ENCODE measurements at places on chromosomes 3 and 15. TPM values are rescaled to one million over a fixed set of nuclear protein-coding genes. Genes with fewer than 3 reads are reported as not detected.

DNA sequence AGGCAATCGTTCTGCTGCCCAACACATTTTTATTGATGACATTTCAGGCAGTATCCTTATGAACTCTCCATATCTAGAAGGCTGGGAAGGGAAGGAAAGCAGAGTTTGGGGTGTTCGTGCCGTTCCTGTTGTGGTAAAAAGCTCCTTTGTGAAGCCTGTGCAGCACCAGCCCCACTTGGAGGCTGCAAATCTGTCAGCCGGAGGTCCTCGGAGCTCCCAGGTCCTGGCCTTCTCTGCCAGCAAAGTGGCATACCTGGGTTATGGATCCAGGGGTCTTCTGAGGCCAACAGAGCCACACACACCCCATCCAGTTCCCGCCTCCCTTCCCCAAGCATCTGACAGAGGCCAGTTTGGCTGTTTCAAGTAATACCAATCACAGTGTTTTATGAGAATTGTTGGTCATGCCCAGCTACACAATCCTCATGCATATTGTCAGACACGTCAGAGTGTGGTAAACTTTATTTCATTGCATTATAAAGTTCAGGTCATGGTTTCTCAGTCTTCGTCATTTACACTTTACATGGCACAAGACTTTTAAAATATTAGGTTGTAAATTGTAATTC, 15.9 kb upstream of the USP3 start:
- no peak overlapping the region for H3K27ac ChIP-seq
- H3K27me3 ChIP-seq: no peaks in the 10 kb centered on the region
- no peak for DNase-seq
- H3K36me3 ChIP-seq: no peaks in the 10 kb centered on the region
- H3K4me1 ChIP-seq: peaks cover 8% of the 10 kb centered on the region

GRCh38 chr3:115146418-115147328, at the start of gene ZBTB20:
Gene ZBTB20 (minus strand): TSS chr3:115147288.
- peak within 1 kb of the TSS; percentile 86 for H3K4me3 ChIP-seq
- H3K27ac ChIP-seq: peak within 1 kb of the TSS; percentile 95
- peaks cover 11% of the 10 kb centered on the region for H3K4me1 ChIP-seq
- H3K36me3 ChIP-seq: peaks cover 2% of the 10 kb centered on the region
- no peaks in the 10 kb centered on the region for H3K27me3 ChIP-seq

- H3K27ac ChIP-seq: no peak overlapping the region
- DNase-seq: no peak
- H3K36me3 ChIP-seq: no peaks in the 10 kb centered on the region
- H3K4me1 ChIP-seq: no peaks in the 10 kb centered on the region
- no peaks in the 10 kb centered on the region for H3K27me3 ChIP-seq
These were observed 124.8 kb upstream of the NECTIN3 start for GRCh38 chr3:110946810-110947209.

DNA sequence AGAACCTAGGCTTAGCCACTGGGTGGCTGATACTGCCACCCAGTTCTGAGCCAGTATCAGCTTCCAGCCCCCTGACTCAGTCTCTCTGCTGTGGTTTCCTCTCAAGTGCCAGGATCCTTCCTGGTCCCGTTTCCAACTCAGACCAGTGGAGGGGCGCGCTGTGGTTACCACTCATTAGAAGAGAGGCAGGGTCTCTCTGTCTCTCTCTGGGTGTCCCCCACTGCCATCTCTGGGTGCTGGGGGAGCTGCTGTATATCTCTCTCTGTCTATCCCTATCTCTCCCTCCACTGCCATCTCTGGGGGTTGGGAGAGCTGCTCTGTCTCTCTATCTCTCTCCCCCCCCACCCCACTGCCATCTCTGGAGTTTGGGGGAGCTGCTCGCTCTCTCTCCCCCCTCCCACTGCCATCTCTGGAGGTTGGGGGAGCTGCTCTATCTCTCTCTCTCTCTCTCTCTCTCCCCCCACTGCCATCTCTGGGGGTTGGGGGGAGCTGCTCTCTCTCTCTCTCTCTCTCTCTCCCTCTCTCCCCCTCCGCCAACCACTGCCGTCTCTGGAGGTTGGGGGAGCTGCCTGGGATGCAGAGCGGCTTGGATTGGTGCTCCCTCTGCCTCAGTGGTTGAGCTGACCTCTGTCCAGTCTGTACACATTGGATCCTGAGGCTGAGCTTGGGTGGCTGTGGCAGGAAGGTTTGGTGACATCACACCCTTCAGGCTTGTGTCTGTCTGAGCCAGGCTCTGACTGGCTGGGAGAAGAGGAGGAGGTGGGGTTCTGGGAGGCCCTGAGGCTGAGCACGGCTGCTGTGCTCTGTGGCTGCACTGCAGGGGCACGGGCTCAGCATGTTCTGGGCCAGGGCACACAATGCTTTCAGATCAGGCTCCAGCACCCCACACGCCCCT, 98.9 kb downstream of the APBA2 start:
- H3K36me3 ChIP-seq: no peaks in the 10 kb centered on the region
- peaks cover 26% of the 10 kb centered on the region for H3K4me1 ChIP-seq
- H3K27me3 ChIP-seq: no peaks in the 10 kb centered on the region
- no peak overlapping the region for H3K27ac ChIP-seq
- no peak overlapping the region for H3K4me3 ChIP-seq

- no peak overlapping the region for H3K4me3 ChIP-seq
- no peak for DNase-seq
- no peaks in the 10 kb centered on the region for H3K36me3 ChIP-seq
- no peaks in the 10 kb centered on the region for H3K4me1 ChIP-seq
These were observed 2.4 kb downstream of the FGD5 start for GRCh38 chr3:14821151-14821550.

DNA sequence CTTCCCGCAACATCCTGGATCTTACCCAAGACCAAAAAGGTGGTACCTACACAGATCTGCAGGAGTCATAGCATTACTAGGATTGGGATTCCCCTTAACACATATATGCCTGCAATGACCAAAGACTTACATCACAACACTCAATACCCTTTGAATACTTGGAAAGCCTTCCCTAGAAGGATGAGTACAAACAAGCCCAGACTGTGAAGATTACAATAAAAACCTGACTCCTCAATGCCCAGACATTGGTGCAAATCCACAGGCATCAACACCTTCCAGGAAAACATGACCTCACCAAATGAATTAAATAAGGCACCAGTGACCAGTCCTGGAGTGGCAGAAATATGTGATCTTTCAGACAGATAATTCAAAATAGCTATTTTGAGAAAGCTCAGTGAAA, 326.8 kb downstream of the TBL1XR1 start:
- H3K36me3 ChIP-seq: no peaks in the 10 kb centered on the region
- no peak overlapping the region for H3K27ac ChIP-seq
- no peak for DNase-seq

The PXYLP1 gene
- 12.1 TPM for polyA plus RNA-seq

- H3K4me3 ChIP-seq: no peak overlapping the region
- H3K27ac ChIP-seq: no peak overlapping the region
- no peaks in the 10 kb centered on the region for H3K36me3 ChIP-seq
- no peaks in the 10 kb centered on the region for H3K27me3 ChIP-seq
- H3K4me1 ChIP-seq: no peaks in the 10 kb centered on the region
- no peak for DNase-seq
These were observed 36.9 kb downstream of the ITPR1 start for GRCh38 chr3:4529876-4530588.

- no peak overlapping the region for H3K27ac ChIP-seq
- H3K4me3 ChIP-seq: no peak overlapping the region
- no peak for DNase-seq
- H3K4me1 ChIP-seq: no peaks in the 10 kb centered on the region
These were observed 49.1 kb downstream of the FBN1 start for GRCh38 chr15:48596415-48596814.

The GUCA1C gene
- not detected for polyA plus RNA-seq

GRCh38 chr3:120276767-120277166, 8.3 kb downstream of the GPR156 start:
- H3K4me3 ChIP-seq: no peak overlapping the region
- H3K36me3 ChIP-seq: no peaks in the 10 kb centered on the region
- H3K27ac ChIP-seq: no peak overlapping the region
- H3K4me1 ChIP-seq: no peaks in the 10 kb centered on the region

DNA sequence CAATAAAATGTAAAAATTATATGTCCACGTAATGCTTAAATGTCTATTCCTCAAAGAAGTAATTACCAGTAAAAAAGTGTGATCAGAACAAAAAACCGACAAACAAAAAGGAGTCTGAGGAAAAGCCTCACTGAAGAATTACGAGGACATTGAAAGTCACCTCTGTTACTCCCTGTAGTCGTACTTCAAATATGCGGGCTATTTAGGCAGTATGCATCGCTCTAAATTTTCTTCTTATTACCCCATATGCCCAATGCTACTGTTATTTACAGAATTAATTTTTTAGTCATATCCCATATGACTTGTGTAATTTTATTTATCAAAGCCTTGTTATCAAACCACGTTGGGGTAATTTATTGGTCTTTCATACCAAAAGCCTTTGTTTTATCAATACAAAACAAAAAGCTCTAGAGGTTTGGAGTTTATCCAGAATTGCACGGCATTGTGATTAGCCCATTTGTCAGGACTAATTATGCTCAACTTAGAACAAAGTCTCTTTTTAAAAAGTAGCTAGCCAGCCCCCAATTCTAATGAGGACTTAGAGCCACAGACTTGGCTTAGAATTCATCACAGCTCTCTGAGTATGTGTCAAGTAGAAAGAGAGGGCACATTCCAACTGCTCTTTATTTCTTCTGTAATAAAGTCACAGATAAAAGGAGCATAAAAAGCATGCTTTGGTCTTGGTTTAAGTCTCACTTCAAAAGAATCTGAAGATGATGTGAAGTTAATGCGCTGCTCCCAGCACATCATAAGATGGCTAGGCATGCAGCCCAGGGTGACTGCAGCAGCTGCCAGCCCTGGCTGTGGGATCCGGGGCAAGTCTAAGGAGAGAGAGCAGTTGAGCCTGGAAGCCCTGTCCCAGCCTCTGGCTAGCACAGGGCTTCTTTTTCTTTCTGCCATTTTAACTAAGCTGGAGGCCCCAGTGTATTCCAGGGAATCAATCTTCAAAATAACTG, 521.0 kb downstream of the GABRG3 start:
- H3K36me3 ChIP-seq: no peaks in the 10 kb centered on the region
- H3K4me3 ChIP-seq: no peak overlapping the region
- no peaks in the 10 kb centered on the region for H3K27me3 ChIP-seq
- H3K4me1 ChIP-seq: no peaks in the 10 kb centered on the region
- DNase-seq: no peak

The PDZRN3 gene
- polyA plus RNA-seq: 7.9 TPM

- no peak for DNase-seq
- H3K36me3 ChIP-seq: no peaks in the 10 kb centered on the region
- no peak overlapping the region for H3K27ac ChIP-seq
- H3K4me1 ChIP-seq: peaks cover 30% of the 10 kb centered on the region
These were observed 17.6 kb upstream of the CYP11A1 start for GRCh38 chr15:74384881-74385643.

- no peaks in the 10 kb centered on the region for H3K36me3 ChIP-seq
- H3K27ac ChIP-seq: no peak overlapping the region
- H3K4me1 ChIP-seq: no peaks in the 10 kb centered on the region
- no peak for DNase-seq
- no peaks in the 10 kb centered on the region for H3K27me3 ChIP-seq
These were observed 508.5 kb downstream of the GABRG3 start for GRCh38 chr15:27479296-27480140.

- no peak overlapping the region for H3K27ac ChIP-seq
- no peaks in the 10 kb centered on the region for H3K27me3 ChIP-seq
- no peak for DNase-seq
- H3K4me1 ChIP-seq: peaks cover 45% of the 10 kb centered on the region
- no peaks in the 10 kb centered on the region for H3K36me3 ChIP-seq
- no peak overlapping the region for H3K4me3 ChIP-seq
These were observed 93.7 kb downstream of the NFKBIZ start for GRCh38 chr3:101943029-101943428.

The ITIH1 gene
- not detected for polyA plus RNA-seq

The ADPRH gene
- polyA plus RNA-seq: not detected

- H3K36me3 ChIP-seq: no peaks in the 10 kb centered on the region
- H3K27ac ChIP-seq: no peak overlapping the region
- no peaks in the 10 kb centered on the region for H3K4me1 ChIP-seq
- H3K4me3 ChIP-seq: no peak overlapping the region
- DNase-seq: peak; percentile 23
- H3K27me3 ChIP-seq: no peaks in the 10 kb centered on the region
These were observed 219.3 kb upstream of the NR2E3 start for GRCh38 chr15:71591057-71591456.

The MIX23 gene
- 11.0 TPM for polyA plus RNA-seq

GRCh38 chr3:187237741-187238140, 40.5 kb downstream of the RTP1 start:
- no peaks in the 10 kb centered on the region for H3K4me1 ChIP-seq
- no peaks in the 10 kb centered on the region for H3K36me3 ChIP-seq
- H3K4me3 ChIP-seq: no peak overlapping the region

The CCDC80 gene
- polyA plus RNA-seq: 83.4 TPM

DNA sequence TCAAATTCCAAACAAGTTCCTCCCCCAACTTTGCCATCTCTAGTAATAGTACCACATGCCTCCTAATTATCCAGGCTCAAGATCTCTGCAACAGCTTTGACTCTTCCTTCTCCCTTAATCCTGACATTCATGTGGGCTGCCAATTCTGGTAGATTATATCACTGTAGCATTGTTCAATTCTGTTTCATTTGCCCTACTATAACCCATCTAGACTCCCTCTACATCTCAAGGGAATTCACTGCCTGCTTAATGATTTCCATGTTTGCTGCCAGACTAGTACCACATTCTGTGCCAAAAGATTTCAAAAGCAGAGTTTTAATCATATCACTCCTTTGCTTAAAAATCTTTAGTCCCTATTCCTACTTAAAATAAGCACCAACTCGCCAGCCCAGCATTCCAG, 34.6 kb upstream of the PPIB start:
- peak; percentile 36 for DNase-seq
- H3K27me3 ChIP-seq: no peaks in the 10 kb centered on the region
